Mesothelial cell of epicardium (in vitro differentiated cells): ENCODE measurements at places on chromosomes 7 and 10. TPM values are rescaled to one million over a fixed set of nuclear protein-coding genes. Genes with fewer than 3 reads are reported as not detected.
A peak's percentile ranks its signal among the peaks of the same experiment; 100 is the strongest.

Gene C10orf67
- total RNA-seq: 0.11 to 0.22 TPM in 2 of 3 replicates, not detected in the other

Gene TYW1B
- total RNA-seq: 3.6 to 5.3 TPM (median 5.1 TPM) in 3 replicates

Gene IFIT2
- total RNA-seq: 2.3 to 3.6 TPM (median 2.9 TPM) in 3 replicates

Gene HSPA12A
- 10.7 to 13.7 TPM (median 11.8 TPM) in 3 replicates for total RNA-seq

Gene SRRM3
- 6.9 to 8.2 TPM (median 7.7 TPM) in 3 replicates for total RNA-seq

Gene TAS2R3
- total RNA-seq: 4.0 to 5.6 TPM (median 5.0 TPM) in 3 replicates

Gene PFKP
- total RNA-seq: 34.2 to 35.3 TPM (median 34.9 TPM) in 3 replicates

DNA sequence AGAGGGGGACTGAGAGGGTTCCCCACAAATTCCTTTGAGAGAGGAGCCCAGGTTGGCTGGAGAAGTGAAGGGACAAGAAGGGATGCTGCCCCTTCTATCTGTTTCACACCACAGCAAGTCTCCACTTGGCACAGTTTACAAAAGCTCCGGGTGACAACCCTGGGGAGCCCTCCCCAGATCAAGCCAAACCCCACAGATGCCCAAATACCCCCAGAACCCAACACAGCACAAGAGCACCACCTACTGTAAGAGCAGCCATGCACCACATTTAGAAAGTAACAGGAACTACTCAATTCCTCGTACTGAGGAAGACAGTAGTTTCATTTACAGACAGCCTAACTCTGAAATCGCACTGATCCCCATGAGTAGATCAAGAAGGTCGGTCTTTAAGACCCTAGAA lies 67.8 kb upstream of the ATP6V0A4 start:
- no peaks in the 10 kb centered on the region for H3K27me3 ChIP-seq
- H3K27ac ChIP-seq: no peak overlapping the region
- H3K36me3 ChIP-seq: peaks cover 60% of the 10 kb centered on the region
- no peak for DNase-seq

DNA sequence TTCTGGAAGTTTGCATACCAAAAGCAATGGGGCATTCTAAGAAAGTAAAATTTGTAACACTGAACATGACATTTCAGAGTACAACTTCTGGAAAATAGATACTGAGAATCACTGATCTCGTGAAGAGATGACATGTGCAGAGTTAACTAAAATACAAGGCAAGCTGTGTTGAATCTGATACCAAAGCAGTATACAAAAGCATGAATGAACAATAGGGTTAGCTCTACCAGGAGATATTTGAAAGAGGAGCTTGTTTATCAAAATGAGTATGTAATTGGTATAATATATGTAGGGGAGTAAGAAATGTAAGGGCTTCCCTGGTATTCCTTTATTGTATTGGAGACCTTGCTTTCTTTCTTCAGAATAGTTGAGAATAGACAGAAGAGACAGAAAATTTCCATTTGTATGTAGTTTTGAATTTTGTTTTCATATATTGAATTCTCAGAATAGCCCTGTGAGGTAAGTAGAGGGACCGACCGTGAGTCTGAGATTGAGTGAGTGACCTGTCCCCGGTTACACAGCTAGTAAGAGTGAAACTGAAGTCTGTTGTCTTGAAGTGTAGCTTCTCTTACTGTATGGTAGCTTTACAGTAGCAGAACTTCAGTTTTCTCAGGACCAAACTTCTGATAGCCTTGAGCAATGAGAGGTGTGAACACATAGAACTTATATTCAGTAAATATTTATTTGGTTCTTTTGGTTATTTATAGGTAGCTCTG lies 5.0 kb downstream of the HBP1 start:
- no peaks in the 10 kb centered on the region for H3K27me3 ChIP-seq
- no peak overlapping the region for H3K4me3 ChIP-seq
- no peaks in the 10 kb centered on the region for H3K36me3 ChIP-seq
- no peak overlapping the region for H3K27ac ChIP-seq
- H3K4me1 ChIP-seq: peaks cover 22% of the 10 kb centered on the region
- no peak for DNase-seq

DNA sequence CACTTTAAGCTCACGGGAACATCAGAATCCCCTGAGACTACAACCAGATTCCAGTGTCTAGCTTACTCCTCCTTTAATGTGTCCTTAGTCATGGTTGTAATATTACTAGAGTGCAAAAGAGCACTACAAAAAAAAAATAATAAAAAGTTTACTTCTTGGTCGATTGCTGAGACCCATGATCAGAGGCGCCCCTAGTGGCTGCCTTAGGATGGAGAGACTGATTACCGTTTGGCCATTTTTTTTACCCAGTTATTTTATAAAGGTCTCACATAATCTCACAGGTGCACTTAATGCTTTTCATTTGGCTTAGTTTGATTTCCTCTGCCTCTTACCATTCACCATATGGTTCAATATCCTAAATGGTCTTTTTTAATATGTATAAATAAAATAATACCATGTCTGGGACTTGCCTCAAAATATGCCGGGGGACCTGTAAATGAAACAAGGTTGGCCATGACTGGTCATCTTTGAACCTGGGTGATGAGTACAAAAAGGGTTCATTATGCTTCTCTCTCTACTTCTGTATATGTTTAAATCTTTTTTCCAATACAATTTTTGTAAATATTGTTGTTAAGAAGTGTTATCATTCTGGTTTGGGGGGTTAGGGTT lies 331.5 kb upstream of the NFE2L3 start:
- H3K27me3 ChIP-seq: peaks cover 6% of the 10 kb centered on the region
- no peak overlapping the region for H3K4me3 ChIP-seq
- no peak overlapping the region for H3K27ac ChIP-seq
- no peaks in the 10 kb centered on the region for H3K36me3 ChIP-seq
- DNase-seq: no peak

DNA sequence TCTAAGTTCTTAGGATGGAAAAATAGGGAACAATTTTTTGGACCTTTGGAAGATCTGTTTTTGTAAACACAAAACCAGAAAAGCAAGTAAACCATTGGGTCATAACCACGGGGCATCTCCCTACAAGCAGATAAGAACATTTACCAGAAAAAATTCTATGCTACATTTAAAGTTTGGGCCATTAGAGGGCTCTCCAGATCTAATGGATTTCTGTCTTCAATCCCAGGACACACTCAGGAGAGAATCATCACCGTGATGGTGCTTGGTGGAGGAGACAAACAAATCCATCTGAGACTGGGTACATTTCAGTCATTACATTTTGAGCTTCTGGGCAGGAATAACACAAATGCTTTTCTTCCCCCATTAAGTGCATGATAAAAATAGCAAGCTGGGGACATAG lies 178.4 kb upstream of the TARP start:
- no peak overlapping the region for H3K4me3 ChIP-seq
- no peak overlapping the region for H3K27ac ChIP-seq
- H3K36me3 ChIP-seq: no peaks in the 10 kb centered on the region
- peaks cover 1% of the 10 kb centered on the region for H3K4me1 ChIP-seq

DNA sequence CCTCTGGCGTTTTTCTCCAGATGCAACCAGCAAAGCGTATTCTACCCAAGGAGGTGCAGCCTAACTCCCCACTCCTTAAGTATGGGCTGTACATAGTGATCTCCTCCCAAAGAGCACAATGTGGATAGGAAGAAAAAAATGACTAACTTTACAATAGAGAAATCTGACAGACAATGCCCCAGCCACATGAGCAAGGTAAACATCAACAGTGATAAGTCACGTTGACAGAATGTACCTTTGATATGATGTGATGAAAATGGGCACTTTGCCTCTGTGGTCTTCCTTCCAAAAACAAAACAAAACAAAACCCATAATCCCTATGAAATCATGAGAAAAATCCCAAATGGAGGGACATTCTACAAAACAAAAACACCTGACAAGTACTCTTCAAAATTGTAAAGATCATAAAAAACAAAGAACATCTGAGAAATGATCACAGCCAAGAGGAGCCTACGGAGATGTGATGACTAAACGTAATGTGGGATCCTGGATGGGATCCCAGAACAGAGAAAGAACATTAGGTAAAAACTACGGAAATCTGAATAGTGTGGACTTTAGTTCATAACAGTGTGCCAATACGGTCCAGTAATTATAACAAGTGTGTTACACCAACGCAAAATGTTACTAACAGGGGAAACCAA lies 50.6 kb downstream of the ABLIM1 start:
- H3K4me1 ChIP-seq: peaks cover 16% of the 10 kb centered on the region
- H3K27ac ChIP-seq: no peak overlapping the region
- no peak overlapping the region for H3K4me3 ChIP-seq

- DNase-seq: no peak
- peaks cover 32% of the 10 kb centered on the region for H3K4me1 ChIP-seq
- peak overlapping the region; percentile 72 for H3K27ac ChIP-seq
These were observed 181.7 kb downstream of the LRMDA start for GRCh38 chr10:75612904-75613684.

GRCh38 chr7:12643644-12644043 lies 43.8 kb upstream of the ARL4A start:
- no peak overlapping the region for H3K4me3 ChIP-seq
- no peak for DNase-seq
- peaks cover 32% of the 10 kb centered on the region for H3K4me1 ChIP-seq
- H3K36me3 ChIP-seq: no peaks in the 10 kb centered on the region
- H3K27me3 ChIP-seq: no peaks in the 10 kb centered on the region

DNA sequence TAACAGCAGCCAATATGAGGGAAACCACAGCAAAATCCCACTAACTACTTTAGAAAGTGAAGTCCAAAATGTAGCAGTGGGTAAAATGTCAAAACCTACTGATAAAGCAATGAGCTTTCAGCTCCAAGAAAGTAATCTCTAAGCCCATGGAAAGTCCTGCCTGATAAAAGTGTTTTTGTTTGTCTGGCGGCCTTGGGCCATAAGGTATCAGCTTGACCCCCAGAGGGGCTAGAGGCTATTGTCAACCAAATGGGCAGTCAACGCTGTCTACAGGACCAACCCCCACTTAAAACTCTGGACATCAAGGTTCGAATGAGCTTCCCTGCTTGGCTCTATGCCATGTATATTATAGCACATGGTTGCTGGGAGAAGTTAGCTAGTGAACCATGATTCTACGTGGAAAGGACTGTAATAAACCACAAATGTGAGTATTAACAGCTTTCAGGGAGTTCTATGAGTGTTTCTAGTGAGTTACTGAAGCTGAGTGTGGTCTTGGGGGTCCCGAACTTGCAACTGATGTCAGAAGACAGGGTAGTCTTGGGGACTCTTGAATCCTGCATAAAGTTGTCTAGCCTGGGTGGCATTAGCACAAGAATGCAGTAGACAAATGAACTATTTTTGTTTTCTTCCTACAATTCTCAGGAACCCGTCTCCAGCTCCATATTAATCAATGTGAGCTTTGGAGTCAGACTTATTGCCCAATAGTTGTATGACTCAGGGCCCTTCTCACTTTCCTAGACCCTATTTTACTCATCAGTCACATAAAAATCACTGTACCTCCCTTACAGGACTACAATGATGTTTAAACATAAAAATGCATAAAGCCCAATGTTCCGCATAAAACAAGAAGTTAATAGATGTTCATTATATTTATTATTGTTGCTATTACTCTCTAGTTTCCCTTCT lies 164.9 kb downstream of the DGKI start:
- H3K27me3 ChIP-seq: peaks cover 4% of the 10 kb centered on the region
- H3K27ac ChIP-seq: no peak overlapping the region
- peaks cover 18% of the 10 kb centered on the region for H3K4me1 ChIP-seq
- no peak for DNase-seq

GRCh38 chr10:122172361-122173008 lies 98.6 kb upstream of the BTBD16 start:
- no peaks in the 10 kb centered on the region for H3K36me3 ChIP-seq
- no peaks in the 10 kb centered on the region for H3K27me3 ChIP-seq
- peaks cover 23% of the 10 kb centered on the region for H3K4me1 ChIP-seq
- no peak overlapping the region for H3K4me3 ChIP-seq

- no peak overlapping the region for H3K4me3 ChIP-seq
- no peaks in the 10 kb centered on the region for H3K36me3 ChIP-seq
- H3K27ac ChIP-seq: no peak overlapping the region
- H3K27me3 ChIP-seq: peaks cover 11% of the 10 kb centered on the region
- no peak for DNase-seq
These were observed 22.6 kb downstream of the DYDC1 start for GRCh38 chr10:80333983-80334382.

GRCh38 chr10:132341017-132341416 lies 9.0 kb downstream of the LRRC27 start:
- no peaks in the 10 kb centered on the region for H3K27me3 ChIP-seq
- DNase-seq: no peak
- no peak overlapping the region for H3K4me3 ChIP-seq
- peaks cover 49% of the 10 kb centered on the region for H3K36me3 ChIP-seq
- H3K4me1 ChIP-seq: peaks cover 9% of the 10 kb centered on the region
- H3K27ac ChIP-seq: no peak overlapping the region

DNA sequence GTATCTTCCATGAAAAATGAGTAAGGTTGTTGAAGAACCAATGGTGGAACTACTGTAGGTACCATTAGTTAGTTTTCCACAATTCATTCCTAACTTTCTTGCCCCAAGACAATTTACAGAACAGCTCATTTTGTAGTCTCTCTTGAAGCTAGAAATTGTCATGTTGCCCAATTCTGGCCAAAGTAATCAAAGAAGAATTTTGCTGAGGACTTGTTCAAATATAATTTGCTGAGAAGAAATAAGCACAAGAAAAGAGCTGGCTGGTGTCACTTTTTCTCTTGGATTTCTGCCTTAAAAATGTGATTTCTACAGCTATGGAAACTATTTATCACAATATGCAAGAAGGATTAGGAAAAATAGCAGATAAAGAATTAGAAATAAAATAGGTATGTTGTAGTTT lies 199.2 kb upstream of the SEMA3A start:
- H3K27ac ChIP-seq: no peak overlapping the region
- H3K4me3 ChIP-seq: no peak overlapping the region
- no peaks in the 10 kb centered on the region for H3K27me3 ChIP-seq
- peaks cover 7% of the 10 kb centered on the region for H3K4me1 ChIP-seq
- no peak for DNase-seq

DNA sequence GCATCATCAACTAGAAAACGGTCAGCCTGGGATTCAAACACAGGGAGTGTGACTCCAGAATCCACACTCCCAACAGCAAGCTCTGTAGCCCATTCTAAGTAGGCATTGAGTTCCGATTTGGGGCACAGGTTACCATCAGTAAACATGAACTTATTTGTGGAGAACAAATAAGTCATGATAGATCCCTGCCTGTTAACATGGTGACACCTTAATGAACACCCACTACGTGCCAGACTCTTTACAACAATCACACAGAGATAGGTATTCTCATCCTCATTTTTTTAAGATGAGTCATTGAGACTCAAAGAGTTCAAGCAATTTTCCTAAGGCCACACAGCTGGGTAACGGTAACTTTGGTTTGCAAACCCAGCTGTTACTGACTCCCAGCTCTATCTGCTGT lies 91.5 kb downstream of the LYZL2 start:
- no peak overlapping the region for H3K27ac ChIP-seq
- no peak for DNase-seq
- peaks cover 15% of the 10 kb centered on the region for H3K4me1 ChIP-seq
- no peaks in the 10 kb centered on the region for H3K36me3 ChIP-seq

DNA sequence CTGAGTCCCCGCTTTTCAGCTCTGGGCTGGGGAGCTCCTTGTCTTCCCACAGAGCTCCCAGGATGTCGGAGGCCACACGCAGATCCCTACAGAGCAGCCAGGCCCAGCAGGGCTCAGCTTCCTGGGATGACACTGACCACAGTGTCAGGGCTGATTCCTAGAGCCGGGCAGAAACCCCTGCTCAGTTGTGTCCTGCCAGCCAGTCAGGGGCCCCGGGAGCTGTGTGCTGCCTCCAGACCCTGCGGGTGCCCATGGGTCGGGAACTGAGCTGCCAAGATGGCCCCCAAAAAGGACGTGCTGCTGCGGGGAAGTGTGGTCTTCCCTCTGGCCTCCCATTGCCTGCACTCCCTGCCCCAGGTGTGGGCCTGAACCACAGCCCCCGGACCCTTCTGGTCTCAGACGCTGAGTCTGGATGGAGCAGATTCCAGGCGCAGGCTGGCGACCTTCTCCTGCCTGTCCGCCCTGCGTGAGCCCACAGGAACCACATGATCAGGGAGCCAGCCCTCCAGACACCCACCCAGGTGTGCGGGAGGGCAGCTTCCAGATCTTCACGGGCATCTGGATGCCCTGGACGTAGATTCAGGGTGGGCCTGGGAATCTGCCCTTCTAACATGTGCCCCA lies 217.4 kb downstream of the MAD1L1 start:
- DNase-seq: no peak
- H3K27ac ChIP-seq: no peak overlapping the region
- H3K4me1 ChIP-seq: peaks cover 32% of the 10 kb centered on the region
- H3K4me3 ChIP-seq: no peak overlapping the region
- no peaks in the 10 kb centered on the region for H3K27me3 ChIP-seq
